ENCODE measurements at places on chromosomes 7 and 10.

DNA sequence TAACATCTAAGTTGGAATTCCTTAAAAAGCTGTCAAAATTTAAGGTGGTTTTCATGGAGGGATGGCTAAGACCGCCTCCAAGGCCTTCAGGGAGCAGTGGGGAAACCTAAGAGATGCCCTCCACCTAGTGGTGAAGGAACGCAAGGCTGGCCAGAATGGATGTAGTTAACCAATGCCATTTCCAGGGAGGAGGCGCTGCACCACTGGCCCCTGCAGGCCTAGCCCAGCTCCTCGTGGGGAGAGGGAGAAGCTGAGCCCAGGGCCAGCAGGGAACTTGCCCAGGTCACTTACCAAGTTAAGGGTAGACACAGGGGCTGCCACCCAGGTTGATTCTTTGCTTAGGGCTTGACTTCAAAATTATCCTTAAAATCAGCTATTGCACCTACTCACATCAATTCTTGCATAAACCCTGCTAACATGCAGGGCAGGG lies 32.0 kb downstream of the FIGNL1 start:
- DNase-seq, result peak; percentile 66

DNA sequence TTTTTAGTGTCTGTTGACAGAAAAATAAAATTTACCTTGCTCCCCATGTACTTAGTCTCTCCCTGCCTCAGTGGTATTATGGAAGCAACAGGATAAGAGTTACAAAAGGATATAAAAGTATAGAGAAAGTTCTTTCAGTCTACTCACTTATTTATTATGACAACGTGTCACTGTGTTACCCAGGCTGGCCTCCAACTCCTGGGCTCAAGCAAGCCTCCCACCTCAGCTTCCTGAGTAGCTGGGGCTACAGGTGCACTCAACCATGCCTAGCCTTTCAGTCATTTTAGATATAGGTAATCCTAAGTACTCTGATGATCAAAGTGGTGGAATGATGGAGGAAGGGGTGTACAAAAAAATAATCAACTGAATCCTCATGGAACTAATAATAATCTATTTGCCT lies 215.2 kb upstream of the MKLN1 start:
- no peak for DNase-seq

- DNase-seq, result no peak
Observed at GRCh38 chr7:126569402-126569801, 683.3 kb downstream of the GRM8 start.

DNA sequence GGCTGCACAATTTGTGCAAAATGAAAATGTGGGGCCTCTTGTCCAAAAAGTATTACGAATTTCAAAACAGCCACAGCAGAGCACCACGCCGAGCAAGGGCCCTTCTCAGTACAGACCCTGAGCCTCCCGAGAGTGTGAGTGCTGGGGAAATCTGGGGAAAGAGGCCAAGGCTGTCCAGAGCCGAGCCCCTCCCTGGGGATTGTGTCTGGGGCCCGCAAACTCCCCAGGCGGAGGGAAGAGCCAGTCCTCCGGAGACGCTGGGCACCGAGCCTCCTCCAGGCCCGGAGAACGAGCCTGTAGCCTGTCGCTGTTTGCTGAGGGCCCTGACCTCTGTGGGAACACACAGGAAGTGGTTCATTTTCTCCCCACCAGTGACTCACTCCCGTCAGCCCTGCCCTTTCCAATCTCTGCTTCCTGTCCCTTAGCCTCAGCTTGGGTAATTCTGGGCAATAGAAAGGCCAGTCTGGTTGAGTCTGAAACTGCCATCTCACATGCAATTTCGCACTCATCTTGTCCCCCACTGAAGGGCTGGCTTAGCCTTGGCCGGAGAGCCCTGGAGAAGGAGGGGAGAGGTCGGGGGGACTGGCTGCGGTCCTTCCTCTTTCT lies 19.5 kb upstream of the GNA12 start:
- DNase-seq, result peak; percentile 71

- no peak for DNase-seq
Observed at GRCh38 chr7:96479015-96479645, 157.2 kb upstream of the SLC25A13 start.

- no peak for DNase-seq
Observed at GRCh38 chr10:103983367-103983911, 16.5 kb downstream of the SLK start.

Measured in activated T-cell treated with anti-CD3 and anti-CD28 coated beads for 48 hours (primary cell).